ENCODE measurements at places on chromosomes 13 and 19.

DNA sequence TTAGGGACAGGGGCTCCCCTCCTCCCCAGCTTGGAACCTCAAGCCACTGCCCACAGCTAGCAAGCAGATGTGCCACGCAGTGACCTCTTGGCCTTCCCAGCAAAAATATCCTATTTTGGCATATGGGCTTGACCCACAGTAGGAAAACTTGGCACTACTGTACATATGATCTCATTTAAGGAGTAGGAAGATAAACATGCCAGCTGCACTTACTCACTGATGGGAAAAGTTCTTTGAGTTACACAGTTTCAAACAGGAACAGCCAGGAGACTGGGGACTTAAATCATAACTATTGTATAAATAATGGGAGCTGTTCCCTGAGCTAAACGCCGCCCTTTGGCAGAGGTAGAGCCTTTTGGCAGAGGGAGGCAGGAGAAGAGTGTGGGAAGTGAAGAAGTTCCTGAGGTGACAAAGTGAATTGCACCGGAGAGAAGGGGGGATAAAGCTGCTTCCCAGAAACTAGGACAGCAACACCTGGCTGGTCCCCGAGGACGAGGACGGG is 6.1 kb downstream of the SACS start:
- DNase-seq = no peak

GRCh38 chr13:23488442-23488841 is 54.9 kb upstream of the SACS start:
- DNase-seq = no peak

DNA sequence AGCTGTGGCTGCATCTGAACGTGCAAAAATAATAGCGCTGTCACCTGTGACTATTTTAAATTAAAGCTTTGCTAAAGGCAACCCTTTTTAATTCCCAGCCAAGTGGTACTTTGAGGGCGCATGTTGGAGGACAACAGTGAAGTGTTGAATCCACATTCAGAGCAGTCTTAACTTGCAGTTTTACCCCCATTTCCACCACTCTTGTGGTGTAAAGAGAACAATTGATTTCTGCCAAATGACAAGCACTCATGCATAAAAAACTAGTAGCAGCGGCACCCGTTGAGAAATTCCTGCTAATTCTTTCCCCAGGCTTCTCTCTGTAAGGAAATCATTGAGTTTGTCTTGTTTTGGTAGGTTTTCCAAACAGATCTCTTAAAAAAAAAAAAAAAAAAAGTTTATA is 1033.3 kb downstream of the EFNB2 start:
- no peak for DNase-seq

DNA sequence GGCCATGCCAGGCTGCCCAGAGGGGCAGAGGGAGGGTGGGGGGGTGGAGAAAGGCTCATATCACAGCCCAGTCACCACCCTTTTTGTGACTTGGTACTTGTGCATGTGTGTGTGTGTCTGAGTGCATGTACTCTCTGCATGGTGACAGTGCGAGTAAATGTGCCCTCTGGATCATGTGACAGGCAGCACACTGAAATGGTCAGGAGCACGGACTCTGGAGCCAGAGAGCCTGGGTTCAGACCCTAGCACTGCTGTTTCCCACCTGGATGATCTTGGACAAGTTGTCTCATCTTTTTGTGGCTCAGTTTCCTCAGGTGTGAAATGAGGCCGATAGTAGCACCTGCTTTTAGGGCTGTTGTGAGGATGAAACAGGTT is 2.0 kb downstream of the CIC start:
- DNase-seq = no peak

DNA sequence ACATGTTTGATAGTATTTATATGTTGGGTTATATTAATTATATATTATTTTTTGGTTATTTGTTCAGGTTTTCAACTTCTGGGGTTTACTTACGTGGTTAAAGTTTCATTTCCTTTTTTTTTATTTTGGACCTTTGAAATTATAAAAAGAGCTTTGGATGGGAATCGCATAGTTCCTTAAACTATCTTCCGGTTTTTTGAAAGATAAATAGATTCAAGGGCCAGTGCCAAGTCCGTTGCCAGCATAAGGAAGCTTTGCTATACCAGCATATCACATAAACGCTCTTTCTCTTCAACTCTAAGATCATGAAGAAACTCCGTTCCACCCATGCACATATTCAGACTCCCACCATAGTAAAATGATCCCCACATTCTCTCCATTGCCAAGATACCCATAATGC is 7.4 kb upstream of the OXGR1 start:
- DNase-seq = no peak

DNA sequence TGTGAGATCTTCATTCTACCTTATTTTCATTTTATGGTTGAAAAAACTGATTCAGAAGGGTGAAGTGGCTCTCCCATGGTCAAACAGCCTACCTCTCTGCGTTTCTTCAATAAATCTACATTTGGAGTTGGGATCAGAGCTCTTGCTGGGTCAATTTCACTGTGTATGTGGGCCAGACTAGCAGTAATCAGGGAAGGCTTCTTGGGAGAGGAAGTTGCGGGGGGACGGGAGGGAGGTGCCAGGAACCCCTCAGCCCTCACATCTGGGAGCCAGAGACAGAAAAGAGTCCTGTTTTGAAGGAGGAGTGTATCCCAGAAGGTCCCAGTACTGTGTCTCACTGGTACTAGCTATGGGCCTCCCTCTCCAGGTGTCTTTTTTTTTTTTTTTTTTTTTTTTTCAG is 934 bp downstream of the KXD1 start:
- no peak for DNase-seq

- DNase-seq = no peak
Observed at GRCh38 chr19:23378948-23379347, 16.3 kb downstream of the ZNF91 start.

DNA sequence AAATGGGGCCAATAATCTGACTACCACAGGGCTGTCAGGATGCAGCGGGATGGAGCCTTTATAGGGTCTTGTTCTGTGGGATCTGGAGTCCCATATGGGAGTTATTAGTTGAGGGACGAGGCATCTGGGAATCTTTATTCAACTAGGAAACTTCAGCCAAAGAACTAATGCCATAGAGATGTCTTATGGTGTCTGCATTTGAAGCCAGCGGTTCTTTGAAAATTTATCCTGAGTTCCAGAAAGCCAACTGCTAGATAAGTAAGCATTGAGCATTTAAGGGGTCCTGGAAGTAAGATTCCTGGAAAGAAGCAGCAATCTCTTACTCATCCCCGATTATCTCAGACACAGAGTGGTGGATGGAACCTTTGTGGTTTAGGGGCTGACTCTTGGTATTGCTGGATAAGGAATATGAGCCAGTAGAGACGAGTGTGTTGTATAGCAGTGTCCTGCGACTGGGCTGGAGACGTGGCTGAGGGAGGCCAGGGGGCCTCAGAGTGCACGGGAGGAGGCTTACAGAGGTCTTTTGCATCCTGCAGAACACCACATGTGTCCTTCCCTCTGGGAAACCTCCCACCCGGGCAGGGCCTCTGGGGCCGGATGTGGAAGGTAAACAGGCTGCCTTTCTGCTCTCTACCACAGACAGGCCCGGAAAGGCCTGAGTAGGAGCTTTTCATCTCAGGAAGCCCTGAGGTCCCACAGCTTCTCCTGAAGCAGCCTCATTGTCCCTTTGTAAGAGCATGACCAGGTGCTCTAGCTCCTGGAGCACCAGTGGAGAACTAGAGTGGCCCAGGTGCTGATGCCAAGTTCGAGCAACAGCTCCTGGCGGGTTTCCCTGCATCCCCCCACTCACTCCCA is 28.8 kb downstream of the ACTN4 start:
- DNase-seq = no peak

DNA sequence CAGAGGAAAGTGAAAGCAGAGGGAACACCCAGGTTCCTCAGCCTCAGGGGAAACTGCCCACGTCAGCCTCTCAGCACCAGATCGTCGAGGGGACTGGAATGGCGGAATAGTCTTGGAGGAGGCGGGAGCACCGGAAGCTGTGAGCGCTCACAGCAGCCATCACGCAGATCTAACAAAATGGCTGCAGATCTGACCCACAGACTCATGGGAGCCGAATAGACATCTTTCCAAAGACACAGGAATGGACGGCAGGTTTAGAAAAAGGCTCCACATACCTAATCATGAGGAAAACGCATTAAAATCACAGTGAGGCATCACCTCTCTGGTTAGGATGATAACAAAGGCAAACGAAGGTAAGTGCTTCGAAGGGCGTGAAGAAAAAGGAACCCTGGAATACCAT is 11.8 kb upstream of the LILRA2 start:
- DNase-seq = no peak

- DNase-seq = no peak
Observed at GRCh38 chr19:50328224-50328872, 829 bp downstream of the KCNC3 start.

DNA sequence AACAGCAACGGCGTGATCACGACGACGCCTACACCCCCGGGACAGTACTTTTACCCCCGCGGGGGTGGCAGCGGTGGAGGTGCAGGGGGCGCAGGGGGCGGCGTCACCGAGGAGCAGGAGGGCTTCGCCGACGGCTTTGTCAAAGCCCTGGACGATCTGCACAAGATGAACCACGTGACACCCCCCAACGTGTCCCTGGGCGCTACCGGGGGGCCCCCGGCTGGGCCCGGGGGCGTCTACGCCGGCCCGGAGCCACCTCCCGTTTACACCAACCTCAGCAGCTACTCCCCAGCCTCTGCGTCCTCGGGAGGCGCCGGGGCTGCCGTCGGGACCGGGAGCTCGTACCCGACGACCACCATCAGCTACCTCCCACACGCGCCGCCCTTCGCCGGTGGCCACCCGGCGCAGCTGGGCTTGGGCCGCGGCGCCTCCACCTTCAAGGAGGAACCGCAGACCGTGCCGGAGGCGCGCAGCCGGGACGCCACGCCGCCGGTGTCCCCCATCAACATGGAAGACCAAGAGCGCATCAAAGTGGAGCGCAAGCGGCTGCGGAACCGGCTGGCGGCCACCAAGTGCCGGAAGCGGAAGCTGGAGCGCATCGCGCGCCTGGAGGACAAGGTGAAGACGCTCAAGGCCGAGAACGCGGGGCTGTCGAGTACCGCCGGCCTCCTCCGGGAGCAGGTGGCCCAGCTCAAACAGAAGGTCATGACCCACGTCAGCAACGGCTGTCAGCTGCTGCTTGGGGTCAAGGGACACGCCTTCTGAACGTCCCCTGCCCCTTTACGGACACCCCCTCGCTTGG is 966 bp downstream of the JUNB start:
- DNase-seq = peak; percentile 52
